ENCODE measurements at places on chromosomes 2 and 18.

DNA sequence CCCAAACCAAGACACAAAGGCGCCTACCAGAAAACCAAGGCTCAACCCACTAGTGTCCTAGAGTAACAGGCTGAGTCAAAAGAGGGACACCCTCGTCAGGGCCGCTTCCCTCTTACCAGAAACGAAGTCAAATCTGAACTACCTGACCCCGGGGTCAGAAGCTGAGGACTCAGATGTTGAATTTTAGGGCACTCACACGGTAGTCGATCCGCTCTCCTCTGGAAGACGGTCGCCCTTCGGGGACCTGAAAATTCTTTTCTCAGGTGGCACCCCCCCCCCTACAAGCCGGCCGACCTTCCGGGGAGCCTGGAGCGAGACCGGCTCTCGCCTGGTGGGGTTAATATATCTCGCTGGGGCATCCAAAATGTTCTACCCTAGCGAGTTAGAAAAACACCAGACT, 121.1 kb upstream of the KCNJ3 start:
- no peak for DNase-seq

- no peak for DNase-seq
Observed at GRCh38 chr2:233145726-233146125, 85.6 kb downstream of the INPP5D start.

DNA sequence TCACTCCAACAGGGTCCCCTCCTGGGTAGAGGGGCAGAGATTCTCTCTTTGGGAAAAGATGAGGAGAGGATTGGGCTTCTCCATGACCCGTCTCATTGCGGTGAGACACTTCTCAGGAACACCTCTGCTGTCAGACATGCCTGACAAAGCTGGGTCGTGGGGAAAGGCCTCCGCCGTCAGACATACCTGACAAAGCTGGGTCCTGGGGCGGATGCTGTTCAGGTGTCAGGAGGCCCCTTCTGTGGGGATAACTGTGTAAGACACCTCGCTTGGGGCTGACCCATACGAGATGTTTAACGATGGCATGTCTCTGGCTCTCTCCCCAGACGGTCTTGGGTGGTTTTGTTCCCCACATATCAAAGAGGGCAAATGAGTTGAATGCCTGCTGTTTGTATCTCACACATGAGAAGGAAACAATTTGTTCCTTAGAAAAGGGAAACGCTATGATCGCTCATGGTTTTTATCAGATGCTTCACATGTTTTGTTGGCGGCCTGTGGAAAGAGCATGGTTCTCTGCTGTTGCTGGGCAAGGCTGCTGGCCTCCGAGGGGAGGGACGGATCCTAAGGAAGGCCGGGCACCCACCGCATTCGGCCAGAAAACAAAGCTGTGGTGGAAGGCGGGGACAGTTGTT, 40.8 kb upstream of the PXDN start:
- no peak for DNase-seq

- DNase-seq, result no peak
Observed at GRCh38 chr2:235126768-235127167, 175.0 kb downstream of the SH3BP4 start.

GRCh38 chr2:142642650-142643049, 234.8 kb upstream of the KYNU start:
- no peak for DNase-seq

GRCh38 chr2:68027959-68028358, 34.8 kb downstream of the C1D start:
- DNase-seq, result no peak

GRCh38 chr2:119440873-119441272, 9.2 kb downstream of the TMEM37 start:
- DNase-seq, result no peak

- no peak for DNase-seq
Observed at GRCh38 chr18:79062806-79063205, 6.4 kb upstream of the ATP9B start.

DNA sequence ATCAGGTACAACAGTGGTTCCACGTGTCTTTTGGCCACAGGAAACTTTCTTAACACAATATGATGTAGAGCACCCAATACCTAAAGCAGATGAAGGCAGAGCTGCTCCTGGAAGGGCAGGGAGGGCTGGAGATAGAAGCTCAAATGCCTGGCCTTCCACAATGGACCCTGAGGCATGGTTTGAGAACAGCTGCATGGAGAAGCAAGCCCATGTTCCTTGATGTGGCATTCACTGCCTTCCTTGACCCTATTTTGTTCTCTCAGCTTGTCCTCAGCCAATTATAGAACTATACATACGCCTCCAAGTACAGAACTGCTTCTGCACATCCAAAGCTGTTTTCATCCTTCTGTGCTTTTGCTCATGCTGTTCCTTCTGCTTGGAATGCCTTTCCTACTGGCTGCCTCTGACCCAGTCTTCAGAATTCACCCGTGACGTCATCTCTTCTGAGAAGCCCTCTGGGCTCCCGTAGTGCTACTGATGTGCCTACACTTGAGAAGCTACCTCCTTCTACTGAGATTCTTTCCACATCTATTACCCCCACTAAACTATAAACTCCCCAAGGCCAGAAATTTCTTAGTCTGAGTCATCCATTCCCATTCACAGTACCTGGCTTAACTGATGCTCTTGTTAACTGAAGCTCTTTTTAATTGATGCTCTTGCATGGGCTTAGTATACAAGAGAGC, 69.9 kb downstream of the CHRNA1 start:
- DNase-seq, result no peak

DNA sequence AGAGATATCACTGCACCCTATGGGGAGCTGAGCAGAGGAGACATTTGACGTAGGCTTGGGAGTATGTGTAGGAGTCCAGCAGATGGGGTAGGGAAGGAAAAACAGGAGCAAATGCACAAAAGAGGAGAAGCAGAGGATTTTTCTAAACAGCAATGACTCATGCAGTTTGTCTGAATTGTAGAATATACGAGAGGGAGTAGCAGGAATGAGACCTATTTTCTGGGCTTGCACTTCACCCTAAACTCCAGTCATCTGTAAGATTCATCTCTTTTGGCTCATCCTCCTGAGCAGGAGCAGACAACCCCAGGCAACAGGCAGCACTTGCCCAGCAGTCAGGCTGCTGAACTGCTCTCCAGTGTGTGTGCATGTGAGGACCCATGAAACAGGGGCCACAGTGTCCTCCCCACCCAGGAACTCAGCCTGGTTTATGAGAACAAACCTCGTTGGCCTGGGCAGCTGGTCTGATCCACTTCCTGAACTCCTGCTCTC, 100.2 kb upstream of the CDC42EP3 start:
- DNase-seq, result no peak

- DNase-seq, result no peak
Observed at GRCh38 chr2:168517816-168518215, 61.7 kb downstream of the CERS6 start.

DNA sequence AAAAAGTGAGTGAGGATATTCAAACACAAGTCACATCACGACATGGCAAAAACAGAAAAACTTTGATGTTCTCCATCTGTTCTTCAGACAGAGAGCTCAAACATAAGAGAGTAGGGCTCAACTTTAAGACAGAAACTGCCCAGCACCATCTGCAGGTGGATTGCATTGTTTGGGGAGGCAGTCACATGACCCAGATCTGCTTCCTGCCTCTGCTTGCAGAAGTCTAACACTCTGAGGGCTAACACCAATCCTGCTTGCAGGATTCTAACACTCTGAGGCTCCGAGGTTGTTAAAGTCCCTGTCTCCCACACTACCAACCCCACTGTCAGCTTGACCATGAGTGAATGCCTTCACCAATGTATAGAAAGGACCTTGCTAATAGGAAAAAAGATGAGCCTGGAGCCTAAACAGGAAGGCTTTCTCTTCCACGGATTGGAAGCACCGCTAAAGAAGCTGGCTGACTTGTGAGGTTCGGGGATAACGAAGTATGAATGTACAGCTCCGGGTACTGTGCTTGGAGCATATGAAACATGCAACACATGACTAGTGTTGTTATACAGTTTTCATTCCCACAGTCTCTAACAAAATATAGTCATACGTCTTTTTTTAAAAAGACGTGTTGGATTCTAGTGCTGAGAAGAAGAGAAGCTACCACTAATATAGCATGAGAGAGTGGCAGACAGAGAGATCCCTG, 176.6 kb upstream of the CREB1 start:
- no peak for DNase-seq

GRCh38 chr2:229301237-229301636, 30.1 kb upstream of the PID1 start:
- no peak for DNase-seq

GRCh38 chr2:38656866-38657480, 8.9 kb upstream of the GALM start:
- no peak for DNase-seq

GRCh38 chr18:6681331-6681875, 48.1 kb upstream of the ARHGAP28 start:
- DNase-seq, result no peak

GRCh38 chr2:143321994-143322393, 192.8 kb downstream of the ARHGAP15 start:
- no peak for DNase-seq

- no peak for DNase-seq
Observed at GRCh38 chr2:79041032-79041448, 15.5 kb downstream of the REG3G start.

DNA sequence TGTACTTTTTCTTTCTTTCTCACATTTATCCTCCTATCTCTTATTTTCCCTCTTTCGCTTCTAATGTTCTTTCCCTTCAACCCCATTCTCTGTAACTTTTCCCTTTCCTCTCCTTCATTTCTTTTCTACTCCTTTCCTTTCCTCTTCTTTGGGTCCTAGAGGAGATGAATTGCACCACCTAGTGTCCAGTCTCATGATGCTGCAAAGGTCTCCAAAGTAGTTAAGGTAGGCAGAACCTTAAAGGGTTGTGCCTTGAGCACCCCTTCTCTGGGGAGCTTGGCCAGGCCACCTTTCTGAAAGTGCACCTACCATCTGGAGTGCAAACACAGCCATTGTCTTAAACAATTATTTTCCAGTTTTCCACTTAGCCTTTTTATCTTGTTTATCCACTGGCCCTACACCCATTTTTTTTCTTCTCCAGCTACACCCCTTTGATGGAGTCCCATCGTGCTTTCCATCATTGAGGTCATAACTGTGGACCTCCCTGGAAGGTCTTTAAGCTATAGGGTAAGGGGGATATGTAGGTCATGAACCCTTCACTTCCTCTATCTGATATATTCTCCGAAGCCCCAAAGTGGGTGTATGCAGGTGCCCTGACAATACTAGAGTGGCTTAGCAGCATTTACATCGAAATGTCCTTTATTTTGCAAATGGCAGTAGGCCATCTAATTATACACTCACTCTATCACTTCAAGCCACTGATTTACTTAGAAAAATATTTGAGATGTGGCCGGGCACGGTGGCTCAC, 155.9 kb downstream of the ESCO1 start:
- no peak for DNase-seq

GRCh38 chr2:106638043-106638442, 150.9 kb downstream of the CD8B2 start:
- no peak for DNase-seq

DNA sequence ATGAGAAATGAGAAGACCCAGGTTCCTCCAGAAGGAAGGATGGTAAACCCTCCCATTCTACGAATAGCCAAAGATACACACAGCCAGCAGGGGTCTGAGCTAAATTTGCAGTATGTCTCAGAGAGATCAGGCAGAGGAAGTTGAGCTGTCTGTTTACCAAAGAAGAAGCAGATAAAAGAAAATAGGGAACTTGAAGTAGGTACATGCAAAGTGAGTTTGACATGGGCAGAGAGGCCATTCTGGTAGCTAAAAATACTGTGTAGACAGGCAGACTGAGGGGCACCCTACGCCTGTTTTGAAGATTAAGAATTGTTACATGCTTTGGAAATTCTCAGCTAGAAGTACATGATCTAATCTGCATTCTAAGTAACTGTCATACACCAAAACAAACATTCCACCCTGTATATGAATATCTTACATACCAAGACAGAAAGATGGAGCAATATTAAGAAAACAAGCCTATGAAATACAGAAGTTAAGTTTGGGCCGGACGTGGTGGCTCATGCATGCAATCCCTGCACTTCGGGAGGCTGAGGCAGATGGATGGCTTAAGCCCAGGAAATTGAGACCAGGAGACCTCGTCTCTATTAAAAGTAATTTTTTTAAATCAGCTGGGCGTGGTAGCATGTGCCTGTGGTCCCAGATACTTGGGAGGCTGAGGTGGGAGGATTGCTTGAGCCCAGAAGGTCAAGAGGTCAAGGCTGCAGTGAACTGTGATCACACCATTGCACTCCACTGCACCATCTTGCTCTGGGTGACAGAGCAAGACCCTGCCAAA, 157.9 kb downstream of the ANKRD44 start:
- no peak for DNase-seq

DNA sequence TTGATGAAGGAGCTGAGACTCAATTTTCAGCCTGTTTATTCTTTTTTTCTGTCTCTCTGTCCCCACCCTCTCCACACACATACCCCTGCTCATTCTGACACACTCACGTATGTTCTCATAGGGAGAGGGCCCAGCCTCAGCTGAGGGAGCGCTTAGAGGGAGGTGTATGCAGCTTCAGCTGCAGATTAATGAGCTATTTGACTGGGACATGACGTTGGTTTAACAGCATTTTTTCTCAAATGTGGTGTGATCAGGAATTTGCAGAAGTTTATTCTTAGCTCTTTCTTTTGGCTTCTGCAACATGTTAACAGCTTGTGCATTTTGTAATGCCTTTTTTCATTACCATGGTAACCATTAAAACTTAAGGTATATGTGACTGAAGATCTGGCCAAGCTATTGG, 1547.1 kb upstream of the PIK3C3 start:
- no peak for DNase-seq

DNA sequence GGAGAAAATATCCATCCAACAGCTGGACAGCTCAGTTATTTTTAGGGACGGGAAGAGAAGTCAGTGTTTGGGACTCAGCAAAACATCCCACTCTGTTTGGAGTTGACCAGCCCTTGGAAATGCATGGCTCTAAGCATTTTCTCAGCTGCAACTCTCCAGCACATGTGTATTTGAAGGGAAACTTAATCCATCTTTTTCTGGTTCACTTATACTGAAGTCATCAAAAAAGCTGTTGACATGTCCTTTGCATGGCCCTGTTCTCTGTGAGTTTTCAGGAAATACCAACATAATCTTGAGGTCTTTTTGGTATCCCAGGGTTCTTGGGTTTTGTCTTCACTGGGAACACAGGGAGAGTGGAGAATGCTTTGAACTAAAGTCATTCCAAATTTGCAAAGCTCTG, 91.9 kb upstream of the CELF4 start:
- DNase-seq, result no peak

DNA sequence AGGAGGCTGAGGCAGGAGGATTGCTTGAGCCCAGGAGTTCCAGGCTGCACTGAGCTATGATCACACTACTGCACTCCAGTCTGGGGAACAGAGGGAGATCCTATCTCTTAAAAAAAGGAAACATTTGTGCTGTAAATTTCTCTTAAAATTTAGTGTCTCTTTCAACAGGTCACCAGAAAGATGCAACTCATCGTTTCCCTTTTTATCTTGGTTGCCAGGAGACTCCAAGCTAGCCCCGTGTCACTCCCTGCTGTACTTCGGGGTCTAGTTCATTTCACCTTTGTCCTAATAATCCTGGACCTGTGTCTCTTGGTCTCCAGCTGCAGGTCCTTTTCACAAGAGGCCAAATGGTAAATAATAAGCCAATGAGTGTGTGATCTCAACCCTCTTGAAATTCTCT, 7.1 kb downstream of the HS1BP3 start:
- DNase-seq, result no peak
